ENCODE measurements at places on chromosomes 11 and 22. TPM values are rescaled to one million over a fixed set of nuclear protein-coding genes. Genes with fewer than 3 reads are reported as not detected.

- H3K4me3 ChIP-seq = peak overlapping the region; percentile 83
- H3K4me1 ChIP-seq = peaks cover 58% of the 10 kb centered on the region
- no peak for DNase-seq
- H3K36me3 ChIP-seq = peaks cover 2% of the 10 kb centered on the region
Measured at GRCh38 chr11:123069908-123070821, 8.2 kb upstream of the HSPA8 start.

GRCh38 chr11:47388697-47389576 is 10.6 kb upstream of the SPI1 start:
- peaks cover 29% of the 10 kb centered on the region for H3K4me1 ChIP-seq
- H3K27ac ChIP-seq = no peak overlapping the region
- no peak for DNase-seq
- no peaks in the 10 kb centered on the region for H3K27me3 ChIP-seq
- no peak overlapping the region for H3K4me3 ChIP-seq
- H3K36me3 ChIP-seq = no peaks in the 10 kb centered on the region

- H3K27ac ChIP-seq = peak overlapping the region; percentile 87
- peaks cover 63% of the 10 kb centered on the region for H3K36me3 ChIP-seq
- H3K4me3 ChIP-seq = peak overlapping the region; percentile 90
- peaks cover 50% of the 10 kb centered on the region for H3K4me1 ChIP-seq
- peak; percentile 72 for DNase-seq
- H3K27me3 ChIP-seq = no peaks in the 10 kb centered on the region
Measured at GRCh38 chr22:38696606-38697424, 3.9 kb downstream of the JOSD1 start.

DNA sequence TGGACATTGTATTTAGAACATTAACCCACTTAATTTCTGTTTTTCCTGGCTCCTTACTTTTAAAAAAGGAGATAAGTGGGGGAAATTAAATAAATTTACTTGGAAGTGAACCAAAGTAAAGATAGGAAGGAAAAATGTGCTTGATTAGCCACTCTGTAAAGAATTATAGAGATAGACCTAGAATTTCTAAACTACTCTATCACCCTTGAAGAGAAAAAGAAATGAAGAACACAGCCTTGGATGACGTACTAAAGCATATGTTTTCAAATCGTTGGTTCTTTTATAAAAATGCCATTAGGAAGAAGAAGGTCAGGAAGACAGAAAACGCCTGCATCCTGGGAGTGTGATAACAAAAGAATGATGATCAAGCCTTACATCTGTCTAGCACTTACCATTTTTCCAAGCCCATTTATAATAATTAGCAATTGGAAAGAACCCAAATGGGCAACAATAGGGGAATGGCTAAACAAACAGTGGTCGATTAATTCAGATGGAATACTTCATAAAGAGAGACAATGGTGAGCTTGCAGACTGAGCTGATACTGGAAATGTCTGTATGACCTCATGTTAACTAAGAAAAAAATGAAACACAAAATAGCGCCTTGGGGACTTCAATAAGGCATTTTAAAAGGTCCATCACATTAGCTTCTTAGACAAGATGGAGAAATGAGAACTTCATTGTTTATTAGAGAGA is 81.0 kb upstream of the LRRC55 start:
- H3K4me1 ChIP-seq = no peaks in the 10 kb centered on the region
- H3K27me3 ChIP-seq = no peaks in the 10 kb centered on the region
- no peak overlapping the region for H3K27ac ChIP-seq
- H3K36me3 ChIP-seq = no peaks in the 10 kb centered on the region
- DNase-seq = no peak

The USP2 gene
- total RNA-seq = 0.61 TPM

GRCh38 chr11:69374110-69374945 is 80.4 kb downstream of the MYEOV start:
- H3K4me3 ChIP-seq = no peak overlapping the region
- no peaks in the 10 kb centered on the region for H3K27me3 ChIP-seq
- DNase-seq = no peak
- H3K27ac ChIP-seq = no peak overlapping the region
- H3K36me3 ChIP-seq = no peaks in the 10 kb centered on the region
- no peaks in the 10 kb centered on the region for H3K4me1 ChIP-seq

DNA sequence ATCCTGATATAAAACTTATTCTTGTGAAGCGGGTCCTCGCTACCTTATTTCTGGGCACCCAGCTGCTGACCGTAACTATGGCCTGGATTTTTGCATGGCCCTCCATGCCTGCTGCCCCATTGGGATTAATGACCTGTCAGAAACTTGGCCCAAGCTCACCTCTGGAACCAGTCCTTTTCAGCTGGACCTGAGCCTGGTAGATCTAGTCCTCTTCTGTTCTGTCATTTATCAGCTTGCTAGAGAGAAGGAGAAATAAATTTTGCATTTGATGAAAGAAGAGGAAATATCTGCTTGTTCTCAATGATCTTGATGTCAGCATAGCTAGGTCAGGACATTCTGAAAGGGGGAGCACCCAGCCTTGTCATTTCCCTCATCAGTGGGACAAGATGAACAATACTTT is 387.8 kb upstream of the LARGE1 start:
- H3K27me3 ChIP-seq = no peaks in the 10 kb centered on the region
- H3K27ac ChIP-seq = no peak overlapping the region
- no peaks in the 10 kb centered on the region for H3K4me1 ChIP-seq
- no peak for DNase-seq

DNA sequence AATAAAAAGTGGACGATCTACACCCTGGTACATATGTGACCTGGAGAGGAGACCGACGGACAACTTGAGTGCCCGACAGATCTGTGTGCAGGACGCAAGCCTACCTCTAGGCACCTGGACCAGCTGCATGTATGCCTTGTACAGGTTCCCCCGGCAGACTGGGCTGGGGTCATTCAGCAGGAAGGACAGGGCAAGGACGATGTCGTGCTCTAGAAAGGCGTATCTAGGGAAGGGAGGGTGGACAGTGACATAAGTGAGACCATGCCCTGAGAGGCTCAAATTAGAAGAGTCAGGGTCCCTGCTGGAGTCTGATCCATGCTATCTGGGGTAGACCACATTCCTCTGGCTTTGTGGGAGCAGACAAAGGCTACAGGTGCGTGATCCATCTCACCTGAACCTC is 7.9 kb downstream of the RSPH14 start:
- peaks cover 32% of the 10 kb centered on the region for H3K4me1 ChIP-seq
- H3K27me3 ChIP-seq = no peaks in the 10 kb centered on the region
- no peak overlapping the region for H3K4me3 ChIP-seq
- no peak overlapping the region for H3K27ac ChIP-seq

GRCh38 chr11:64186492-64187165 is 658 bp downstream of the STIP1 start:
- DNase-seq = peak; percentile 79
- no peaks in the 10 kb centered on the region for H3K27me3 ChIP-seq
- H3K4me1 ChIP-seq = peaks cover 34% of the 10 kb centered on the region
- H3K4me3 ChIP-seq = no peak overlapping the region

All from activated CD8-positive, alpha-beta T cell treated with anti-CD3 and anti-CD28 coated beads for 36 hours (primary cell).